ENCODE measurements at places on chromosomes 5 and 9. TPM values are rescaled to one million over a fixed set of nuclear protein-coding genes. Genes with fewer than 3 reads are reported as not detected.

GRCh38 chr9:123399803-123400378 is 43.9 kb downstream of the CRB2 start:
- no peak for DNase-seq

GRCh38 chr5:40585537-40586267 is 94.0 kb upstream of the PTGER4 start:
- DNase-seq: no peak

DNA sequence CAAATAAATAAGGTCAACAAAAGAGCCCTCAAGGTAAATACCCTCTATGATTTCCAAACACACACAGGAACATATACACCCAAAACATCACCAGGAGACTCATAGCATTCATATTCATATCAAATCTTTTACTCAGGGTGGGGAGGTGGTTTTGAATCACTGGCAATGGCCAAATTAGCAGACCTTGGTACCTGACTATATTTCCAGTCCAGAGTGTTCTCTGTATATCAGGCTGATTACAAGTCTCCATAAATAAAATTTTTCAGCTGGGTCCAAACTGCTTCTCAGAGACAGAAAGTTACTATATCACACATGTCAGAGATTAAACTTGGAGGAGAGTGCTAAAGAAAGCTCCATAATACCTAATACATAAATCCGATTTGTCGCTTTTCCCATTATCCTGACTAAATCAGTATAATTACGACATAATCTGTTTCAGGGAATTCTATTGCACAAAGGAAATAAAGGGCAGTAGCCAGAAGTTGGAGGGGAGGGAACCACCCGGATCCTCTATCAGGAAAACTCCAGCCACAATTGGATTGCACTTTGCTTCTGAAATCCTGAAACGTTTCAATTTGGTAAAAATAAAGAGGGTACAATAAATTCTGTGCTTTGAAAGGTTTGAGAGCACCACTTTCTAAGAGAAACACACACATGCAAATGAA is 7.0 kb upstream of the GOLGA1 start:
- no peak for DNase-seq

GRCh38 chr5:16410338-16410737 is 55.3 kb downstream of the ZNF622 start:
- DNase-seq: no peak

DNA sequence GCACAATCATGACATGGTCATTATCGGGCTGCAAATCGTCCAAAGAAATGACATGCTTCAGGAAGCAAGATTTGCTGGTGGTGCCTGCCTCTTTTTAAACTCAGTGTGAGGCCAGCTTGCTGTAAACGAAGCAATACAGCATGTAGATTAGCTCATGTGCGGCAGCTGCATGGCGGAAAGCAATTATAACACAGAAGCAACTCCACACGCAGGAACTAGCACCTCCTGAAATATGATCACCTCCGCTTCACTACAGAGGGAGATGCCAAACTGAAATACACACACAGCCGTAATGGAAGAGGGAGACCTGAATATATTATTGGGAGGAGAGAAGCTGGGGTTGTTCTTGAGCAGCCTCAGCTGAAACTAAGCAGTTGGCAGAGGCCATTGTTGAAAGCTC is 312.5 kb downstream of the PSAT1 start:
- DNase-seq: no peak

Gene CCDC180
- total RNA-seq: 5.6 TPM

Gene COX7C
- 859 TPM for total RNA-seq

DNA sequence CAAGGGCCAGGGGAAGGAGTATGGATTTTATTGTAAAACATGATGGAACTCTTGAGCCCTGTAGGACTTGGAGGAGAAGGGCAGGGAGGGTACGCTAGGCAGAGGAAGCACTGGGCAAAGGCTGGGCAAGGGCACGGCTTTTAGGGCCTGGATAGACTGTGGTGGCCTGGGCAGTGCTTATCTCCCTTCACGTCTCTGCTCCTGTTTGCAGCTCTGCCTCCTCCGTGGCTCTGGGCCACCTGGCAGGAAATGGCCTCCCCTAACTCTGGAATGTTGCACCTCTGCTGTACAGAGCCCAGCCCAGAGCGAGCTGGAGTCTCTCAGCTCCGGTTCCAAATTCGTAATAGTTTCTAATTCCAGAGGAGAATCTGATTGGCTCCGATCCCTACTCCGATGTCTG is 12.2 kb upstream of the STC2 start:
- DNase-seq: no peak

Gene FOXD4L3
- total RNA-seq: not detected

Gene HTR4
- 1.7 TPM for total RNA-seq

GRCh38 chr9:12368569-12368968 is 324.6 kb upstream of the TYRP1 start:
- no peak for DNase-seq

DNA sequence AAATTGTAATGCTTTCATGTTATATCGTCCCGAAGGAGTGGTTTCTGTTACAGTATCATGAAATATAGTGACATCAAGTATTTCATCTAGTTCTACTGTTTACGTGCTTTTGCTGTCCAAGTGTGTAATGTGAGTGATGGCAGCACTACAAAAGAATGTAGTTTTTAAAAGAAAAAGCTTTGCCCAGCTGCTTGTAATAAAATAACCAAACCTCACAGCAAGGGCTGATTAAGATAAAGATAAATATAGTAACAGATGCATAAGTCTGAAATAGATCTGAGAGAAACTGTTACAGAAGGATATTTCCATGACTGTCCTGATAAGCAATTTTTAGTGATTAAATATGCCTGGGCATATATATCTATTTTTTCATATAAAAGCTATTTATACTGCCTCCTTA is 106.4 kb downstream of the AUH start:
- no peak for DNase-seq

- no peak for DNase-seq
These were observed 116.9 kb downstream of the IRX2 start for GRCh38 chr5:2634399-2635176.

GRCh38 chr5:39208471-39208870 is 10.9 kb downstream of the FYB1 start:
- no peak for DNase-seq

- no peak for DNase-seq
These were observed 4.3 kb downstream of the TCERG1 start for GRCh38 chr5:146451411-146451810.

Gene ACSL6
- total RNA-seq: 2.2 TPM

DNA sequence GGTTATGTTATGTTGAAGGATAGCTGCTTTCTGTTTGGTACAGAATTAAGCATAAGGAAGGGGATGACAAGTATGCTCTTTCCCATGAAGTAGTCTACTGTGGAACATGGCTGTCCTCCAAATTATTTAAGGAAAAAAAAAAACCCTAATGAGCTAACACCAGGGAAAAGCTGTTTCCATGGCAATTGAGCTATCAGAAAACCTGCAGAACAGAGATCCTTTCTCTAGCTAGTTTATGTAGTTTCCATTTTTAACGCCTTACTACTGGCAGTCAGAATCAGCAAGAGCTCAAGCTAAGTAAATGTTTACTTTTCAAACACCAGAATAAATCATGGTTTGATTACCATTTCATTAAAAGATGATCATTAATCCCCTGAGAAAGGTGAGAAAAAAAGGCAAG is 287.4 kb upstream of the TARS1 start:
- no peak for DNase-seq

Gene TSC1
- total RNA-seq: 35.3 TPM

GRCh38 chr5:164060786-164061355 is 555.5 kb downstream of the MAT2B start:
- no peak for DNase-seq
